Progenitor cell of endocrine pancreas (in vitro differentiated cells): ENCODE measurements at places on chromosomes 13 and 19.

DNA sequence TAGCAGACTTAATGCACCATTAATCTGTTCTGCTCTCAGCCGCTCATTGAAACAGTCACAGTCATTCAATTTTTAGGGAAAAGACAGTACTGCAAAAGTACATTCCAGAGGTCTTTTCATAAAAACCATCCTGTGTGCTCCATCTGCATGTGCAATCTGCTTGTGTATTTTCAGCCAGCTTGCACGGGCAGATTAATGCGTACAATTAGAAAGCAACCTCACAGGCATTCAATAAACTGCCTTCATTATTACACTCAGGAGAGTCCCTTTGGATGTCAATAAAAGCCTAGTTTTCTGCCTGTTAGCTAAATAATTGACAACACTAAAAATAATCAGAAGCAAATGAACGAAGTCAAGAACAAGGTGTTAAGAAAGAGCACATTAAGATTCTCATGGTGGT, 41.9 kb downstream of the EPSTI1 start:
- no peak for DNase-seq

- no peak for DNase-seq
Observed at GRCh38 chr19:52722062-52723003, 12.5 kb downstream of the ZNF611 start.

DNA sequence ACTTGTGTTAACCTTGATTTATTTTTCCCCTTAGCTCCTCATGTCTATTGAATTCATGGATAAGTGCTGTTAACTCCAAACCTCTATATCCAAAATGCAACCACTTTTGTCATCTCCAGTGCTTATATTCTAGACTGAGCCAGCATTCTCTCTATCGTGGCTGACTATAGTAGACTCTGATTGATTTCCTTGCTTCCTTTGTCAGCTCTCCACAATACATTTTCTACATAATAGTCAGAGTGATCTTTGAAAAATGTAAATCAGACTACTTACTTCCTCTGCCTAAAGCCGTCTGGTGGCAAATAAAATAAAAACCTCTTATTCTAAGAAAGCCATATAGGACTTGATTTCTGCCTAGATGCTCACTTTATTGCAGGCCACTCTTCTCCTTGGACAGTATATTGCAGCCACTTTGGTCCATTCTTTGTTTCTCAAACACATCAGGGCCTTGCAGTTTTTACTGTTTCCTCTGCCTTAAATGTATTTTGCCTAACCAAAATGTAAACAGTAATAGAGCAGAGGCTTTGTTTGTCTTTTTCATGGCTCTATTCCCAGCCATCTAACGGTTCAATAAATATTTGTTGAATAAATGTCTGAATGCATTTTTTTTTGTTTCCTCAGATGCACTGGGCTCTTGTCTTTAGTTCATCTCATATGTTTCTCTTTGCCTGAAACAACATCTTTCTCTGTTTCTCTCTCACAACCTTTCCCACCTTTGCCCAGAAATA, 243.6 kb upstream of the CSNK1A1L start:
- DNase-seq = no peak

DNA sequence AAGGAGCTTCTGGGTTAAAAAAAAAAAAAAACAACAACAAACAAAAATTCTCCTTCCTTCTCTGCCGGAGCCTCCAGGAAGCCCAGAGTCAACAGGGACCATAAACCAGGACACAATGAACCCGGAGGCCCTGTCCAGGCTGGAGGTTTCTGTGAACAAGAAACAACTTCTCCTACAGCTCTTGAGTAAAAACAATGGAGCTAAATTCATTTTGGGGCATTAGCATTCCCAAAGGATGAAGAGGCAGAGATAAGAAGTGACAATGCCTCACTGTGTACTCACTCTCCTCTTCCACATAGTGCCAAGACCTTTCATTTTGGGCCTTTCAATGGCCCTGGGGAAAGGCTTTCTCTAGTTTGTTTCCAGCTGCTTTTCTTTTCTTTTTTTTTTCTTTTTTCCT, 9.0 kb downstream of the RHPN2 start:
- no peak for DNase-seq

GRCh38 chr19:41930322-41930722, 2.1 kb upstream of the ERFL start:
- DNase-seq = no peak

GRCh38 chr13:91714855-91715254, 316.4 kb downstream of the GPC5 start:
- DNase-seq = no peak
